ENCODE measurements at places on chromosomes 6 and 20.

DNA sequence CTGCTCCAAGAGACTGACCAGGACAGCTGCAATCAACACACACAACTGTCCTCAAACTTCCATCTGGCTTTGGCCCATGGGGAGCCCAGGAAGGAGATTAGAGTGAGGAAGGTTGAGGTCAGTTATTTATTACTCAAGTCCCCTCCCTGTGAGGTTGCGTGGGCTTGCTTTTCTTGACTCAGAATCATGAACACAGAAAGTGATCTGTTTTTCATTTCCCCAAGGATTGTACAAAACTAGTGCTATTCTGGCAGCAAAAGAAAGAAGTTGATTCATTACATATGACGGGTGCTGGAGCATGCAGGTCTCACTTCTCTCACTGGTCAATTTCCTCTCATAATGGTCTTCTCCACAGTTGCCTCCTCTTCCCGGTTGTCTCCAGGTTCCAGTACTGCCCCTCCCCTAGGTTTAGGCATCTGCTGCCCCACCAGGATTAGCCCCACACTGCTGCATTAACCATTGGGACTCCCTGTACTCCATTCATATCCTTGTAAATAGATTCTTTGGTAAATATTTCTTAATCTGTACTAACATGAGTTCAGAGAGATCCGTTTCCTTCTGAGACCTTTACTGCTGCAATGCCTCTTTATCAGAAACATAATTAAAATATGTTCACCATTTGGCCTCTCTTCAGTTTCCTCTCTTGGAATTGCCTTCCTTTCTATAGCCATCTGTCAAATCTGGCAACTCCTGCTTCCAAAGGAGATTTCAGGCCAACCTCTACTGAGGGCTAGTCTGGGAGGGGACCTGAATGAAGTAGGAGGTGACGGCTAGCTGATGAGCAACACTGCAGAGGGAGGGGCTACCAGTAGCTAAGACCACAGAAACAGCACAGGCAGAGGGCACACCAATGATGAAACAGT lies 888.8 kb downstream of the QKI start:
- DNase-seq = no peak

DNA sequence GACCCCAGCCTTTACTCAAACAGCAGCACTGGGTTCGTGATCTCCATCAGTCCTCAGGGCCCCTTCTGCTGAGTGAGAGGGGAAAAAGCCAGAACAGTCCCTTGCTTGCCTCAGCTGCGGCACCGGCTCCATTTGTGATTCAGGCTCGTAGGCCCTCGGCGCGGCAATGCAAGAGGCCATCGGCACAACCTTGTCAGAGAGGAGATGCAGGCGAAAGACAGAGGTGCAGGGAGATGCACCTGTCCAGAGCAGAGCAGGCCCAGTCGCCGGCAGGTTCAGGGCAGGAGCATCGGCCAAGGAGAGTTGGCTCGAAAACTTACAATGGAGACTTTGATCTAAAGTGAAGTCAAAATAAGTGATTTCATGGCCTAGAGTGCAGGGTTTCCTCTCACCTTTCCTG lies 171.6 kb downstream of the SMOC2 start:
- DNase-seq = no peak

- DNase-seq = no peak
Observed at GRCh38 chr20:44701118-44701857, 13.9 kb upstream of the CCN5 start.

DNA sequence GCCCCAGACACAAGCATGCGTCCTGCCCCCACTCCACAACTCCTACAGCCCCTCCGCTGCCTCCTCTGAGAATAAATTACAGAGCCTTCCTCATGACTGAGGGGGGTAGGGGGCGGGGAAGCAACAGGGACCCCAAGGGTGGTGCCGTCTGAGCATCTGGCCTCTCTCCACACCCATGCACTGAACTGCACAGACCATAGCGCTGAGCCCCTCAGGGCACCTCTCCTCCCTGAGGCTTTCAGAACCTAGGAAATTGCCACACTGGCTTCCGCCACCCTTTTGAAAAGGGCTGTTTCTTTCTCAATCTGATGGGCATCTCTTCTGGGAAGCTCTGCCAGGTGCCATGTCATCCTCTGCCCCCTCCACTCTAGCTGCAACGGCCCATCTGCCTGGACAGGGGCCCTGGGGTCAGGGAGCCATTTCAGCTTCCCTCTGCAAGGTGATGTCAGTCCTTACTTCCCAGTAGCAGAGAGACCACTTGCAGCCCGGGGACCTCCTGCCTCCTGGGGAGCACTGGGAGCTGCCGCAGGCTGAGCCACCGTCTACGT lies 2.5 kb downstream of the CST7 start:
- DNase-seq = no peak

DNA sequence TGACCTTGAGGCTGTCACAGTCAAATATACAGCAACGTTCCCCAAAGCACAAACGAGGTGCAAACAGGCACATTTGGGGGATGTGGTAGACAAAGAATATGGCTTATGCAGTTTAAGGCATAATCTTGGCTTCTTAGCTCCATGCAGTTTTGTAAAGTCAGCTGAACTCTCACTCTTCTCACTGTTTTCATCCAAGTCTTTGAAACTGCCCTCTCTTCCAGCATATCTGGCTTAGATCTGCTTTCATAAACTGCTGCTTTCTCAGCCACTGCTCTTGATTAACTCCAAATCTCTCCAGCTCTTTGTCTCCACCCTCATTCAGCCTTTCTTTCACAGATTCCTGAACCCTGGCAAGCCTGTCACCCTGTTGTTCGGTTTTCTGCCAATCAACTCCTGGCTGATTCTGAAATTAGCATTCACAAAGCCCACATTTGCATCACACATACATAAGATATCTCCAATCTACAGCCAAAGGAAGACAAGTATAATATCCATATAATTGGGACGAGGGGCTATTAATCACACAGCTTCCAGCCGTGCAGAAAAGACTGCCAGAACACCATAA lies 301.1 kb upstream of the RNF217 start:
- no peak for DNase-seq

GRCh38 chr20:57066126-57066900 lies 200.1 kb downstream of the BMP7 start:
- DNase-seq = no peak

- DNase-seq = no peak
Observed at GRCh38 chr6:134733801-134734200, 216.1 kb downstream of the ALDH8A1 start.

DNA sequence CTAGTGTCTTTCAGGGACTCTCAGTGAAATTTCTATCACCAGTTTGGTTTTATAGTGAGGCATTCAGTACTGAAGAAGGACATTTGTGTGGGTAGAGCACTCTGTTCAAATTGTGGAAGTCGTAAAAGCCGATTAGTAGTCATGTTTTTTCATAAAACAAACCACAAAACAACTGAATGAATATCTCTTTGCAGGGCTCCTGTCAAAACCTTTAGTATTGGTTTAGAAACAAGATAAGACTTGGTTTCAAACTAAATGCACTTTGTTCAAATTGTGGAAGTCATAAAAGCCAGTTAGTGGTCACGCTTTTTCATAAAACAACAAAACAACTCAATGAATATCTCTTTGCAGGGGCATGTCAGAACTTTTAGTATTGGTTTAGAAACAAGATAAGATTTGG lies 23.8 kb downstream of the ADGRF4 start:
- no peak for DNase-seq

DNA sequence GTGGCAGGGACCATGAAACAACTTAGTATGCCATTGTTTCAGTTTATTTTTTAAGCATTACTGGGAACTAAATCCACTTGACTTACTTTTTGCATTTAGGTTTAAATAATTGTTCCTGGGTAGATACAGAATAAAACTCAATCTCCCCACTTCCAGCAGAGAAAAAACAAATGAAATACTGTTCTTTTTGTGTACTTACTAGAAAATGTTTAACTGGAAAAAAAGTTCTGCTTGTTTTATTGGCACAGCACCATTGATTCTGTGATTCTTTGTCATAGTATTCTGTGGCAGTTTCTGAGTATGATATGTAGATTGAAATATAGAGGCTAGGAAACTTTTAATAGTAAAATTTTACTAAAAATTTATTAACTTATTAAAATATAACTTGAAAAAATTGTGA lies 10.2 kb downstream of the ASXL1 start:
- no peak for DNase-seq

DNA sequence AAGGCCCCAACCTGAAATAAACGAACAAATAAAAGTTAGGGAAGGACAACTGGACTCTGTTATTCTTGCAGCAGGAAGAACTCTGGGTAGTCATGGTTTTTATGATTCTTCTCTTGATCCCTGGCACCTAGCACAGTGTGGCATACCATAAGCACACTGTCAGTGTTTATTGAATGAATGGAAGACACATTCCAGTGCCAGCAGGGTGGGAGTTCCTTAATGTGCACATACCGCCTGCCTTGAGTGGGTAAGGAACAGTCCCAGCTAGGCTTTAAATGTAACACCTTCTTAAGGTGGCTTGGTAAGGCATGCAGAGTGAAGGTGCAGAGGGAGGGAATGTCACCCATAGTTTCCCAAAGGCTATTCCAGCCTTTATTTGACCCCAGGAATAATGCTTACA lies 162.9 kb upstream of the CEP162 start:
- DNase-seq = no peak

DNA sequence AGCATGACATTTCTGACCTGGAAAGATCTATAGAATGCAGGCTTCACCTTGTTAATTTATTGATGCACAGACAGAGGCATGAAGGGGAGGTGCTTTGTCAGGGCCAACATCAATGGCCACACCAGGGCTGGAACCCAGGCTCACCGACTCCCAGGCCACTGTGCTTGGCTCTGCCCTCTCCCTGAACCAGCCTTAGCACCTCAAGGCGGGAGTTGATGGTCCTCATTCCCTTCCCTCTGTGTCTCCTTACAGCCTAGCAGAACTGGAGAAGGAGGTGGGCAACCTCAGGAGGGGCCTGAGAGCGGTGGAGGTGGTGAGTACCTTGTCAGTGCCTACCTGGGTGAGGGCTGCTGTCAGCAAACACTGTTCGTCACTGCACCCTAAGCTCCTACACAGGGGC lies 35.6 kb downstream of the MOCS1 start:
- no peak for DNase-seq

- DNase-seq = no peak
Observed at GRCh38 chr6:117272032-117272866, 6.9 kb downstream of the VGLL2 start.

DNA sequence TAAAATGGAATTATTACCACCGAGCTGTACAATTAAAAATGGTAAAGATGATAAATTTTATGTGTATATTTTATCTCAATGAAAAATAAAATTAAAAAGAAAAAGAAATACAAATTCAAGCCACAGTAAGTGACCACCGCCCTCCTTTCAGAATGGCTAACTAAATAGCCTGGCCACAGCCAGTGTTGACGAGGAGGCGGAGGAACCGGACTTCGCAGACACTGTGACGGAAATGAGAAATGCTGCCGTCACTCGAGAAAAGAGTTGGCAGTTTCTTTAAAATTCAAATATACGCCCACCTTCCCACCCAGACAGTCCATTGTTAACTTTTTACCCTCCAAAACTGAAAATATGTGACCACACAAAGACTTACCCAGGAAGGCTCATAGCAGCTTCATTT lies 50.0 kb downstream of the FOXF2 start:
- no peak for DNase-seq

- DNase-seq = no peak
Observed at GRCh38 chr6:170347091-170347490, 40.5 kb downstream of the FAM120B start.

DNA sequence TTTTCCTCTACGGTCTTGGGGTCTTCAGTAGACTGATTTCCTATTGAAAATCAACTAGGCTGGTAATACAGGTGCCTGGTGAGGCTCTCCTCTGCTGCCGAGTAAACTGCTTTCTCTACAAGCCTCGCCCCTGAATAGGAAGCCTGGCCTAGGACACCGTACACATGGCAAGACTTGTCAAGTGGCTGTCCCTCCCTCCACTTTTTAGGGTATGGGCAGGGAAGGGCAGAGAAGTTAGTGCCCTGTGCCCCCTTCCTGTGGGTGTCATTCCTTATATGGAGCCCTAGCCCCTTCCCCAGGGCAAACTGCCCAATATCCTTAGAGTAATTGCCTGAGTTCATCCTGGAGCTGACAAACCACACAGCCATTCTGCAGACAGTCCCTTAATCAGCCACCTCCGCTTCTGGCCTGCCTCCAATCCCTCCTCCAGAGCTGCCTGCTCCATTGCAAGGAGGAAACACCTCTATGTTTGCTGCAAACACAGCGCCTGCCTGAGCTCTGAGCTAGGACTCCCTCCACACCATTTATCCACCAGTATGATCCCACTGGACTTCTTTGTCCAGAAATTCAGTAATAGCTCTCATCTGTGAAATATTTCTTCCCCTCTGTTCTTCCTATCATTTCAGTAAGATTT lies 93.1 kb downstream of the CHD6 start:
- DNase-seq = no peak

- DNase-seq = no peak
Observed at GRCh38 chr20:57389695-57390603, 1.2 kb upstream of the RBM38 start.

DNA sequence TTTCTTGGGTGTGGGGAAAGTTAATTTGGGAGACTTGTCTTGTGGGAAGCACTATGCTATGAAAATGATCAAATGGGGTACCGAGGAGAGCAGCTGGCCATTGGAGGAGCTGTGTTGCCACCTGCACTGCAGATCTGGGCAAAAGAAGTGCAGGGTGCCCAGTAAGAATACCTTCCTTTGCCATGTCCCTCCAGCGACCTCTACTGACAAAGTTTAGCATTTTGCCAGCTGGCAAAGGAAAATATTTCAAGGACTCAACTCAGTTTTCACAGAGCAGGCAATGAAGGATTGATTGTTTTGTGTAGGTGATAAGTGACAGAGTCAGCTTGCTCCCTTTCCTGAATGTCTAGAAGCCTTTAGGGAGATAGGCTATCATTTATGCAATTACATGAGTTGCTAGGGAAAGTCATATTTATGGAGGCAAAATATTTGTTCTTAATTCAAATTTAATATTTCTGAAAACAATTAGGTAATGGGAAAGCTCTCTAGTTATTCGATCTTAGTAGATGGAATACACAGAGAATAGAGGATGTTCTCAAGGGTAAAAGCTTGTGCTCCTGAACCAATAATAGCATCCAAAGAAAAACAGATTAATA lies 118.4 kb downstream of the FARS2 start:
- no peak for DNase-seq

DNA sequence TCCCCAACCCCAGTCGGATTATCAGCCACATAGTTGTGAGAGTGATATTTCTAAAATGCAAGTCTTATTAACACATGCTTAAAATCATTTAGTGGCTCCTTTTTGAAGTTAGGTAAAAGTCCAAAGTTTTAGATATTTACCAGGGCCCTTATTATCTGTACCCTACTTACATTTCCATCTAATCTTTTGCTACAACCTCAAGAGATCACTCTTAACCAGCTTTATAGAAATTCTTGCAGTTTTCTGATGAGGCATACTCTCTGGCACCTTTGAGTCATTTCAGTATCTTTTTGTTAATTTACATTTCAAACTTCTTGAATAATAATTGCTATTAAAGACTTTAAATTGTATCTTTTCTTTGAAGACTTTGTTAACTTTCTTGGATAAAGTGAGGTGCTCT lies 453.3 kb downstream of the RFPL4B start:
- DNase-seq = no peak

- DNase-seq = no peak
Observed at GRCh38 chr20:47360297-47361056, 4.0 kb upstream of the ZMYND8 start.

DNA sequence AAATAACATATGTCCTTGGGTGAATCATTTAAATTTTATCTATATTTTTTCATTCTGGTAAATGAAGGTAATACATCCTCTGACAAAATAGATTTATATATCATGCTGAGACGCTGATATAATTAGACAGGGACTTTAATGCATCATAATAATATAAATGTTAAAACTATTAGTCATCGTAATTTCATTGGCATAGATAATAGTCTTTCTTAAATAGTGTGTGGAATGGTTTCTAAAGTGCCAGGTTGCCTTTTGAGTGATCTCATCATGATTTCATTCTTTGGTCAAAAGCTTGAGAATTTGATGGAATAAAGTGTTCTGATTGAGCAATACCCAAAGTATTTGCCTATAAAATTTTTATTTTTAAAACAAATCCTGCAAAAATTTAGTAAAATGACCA lies 43.2 kb upstream of the BMP5 start:
- DNase-seq = no peak

Measured in GM04503 (cell line).